ENCODE measurements at places on chromosomes 6 and 20. TPM values are rescaled to one million over a fixed set of nuclear protein-coding genes. Genes with fewer than 3 reads are reported as not detected.

The PRSS16 gene
- total RNA-seq = not detected

The RAB32 gene
- total RNA-seq = 114 TPM

The LHFPL5 gene
- not detected for total RNA-seq

The TP53TG5 gene
- under 0.01 TPM for total RNA-seq

The DBNDD2 gene
- total RNA-seq = 3.9 TPM

The LRRC1 gene
- total RNA-seq = 12.1 TPM

The ELOVL4 gene
- 4.6 TPM for total RNA-seq

The RBPJL gene
- total RNA-seq = not detected

The HCRTR2 gene
- not detected for total RNA-seq

The TBC1D32 gene
- total RNA-seq = 21.0 TPM

The ANGPT4 gene
- under 0.01 TPM for total RNA-seq

The CST2 gene
- total RNA-seq = not detected

The PSMB9 gene
- total RNA-seq = 54.7 TPM

The RFX6 gene
- total RNA-seq = not detected

The GUCA1A gene
- 0.33 TPM for total RNA-seq

The FAM162B gene
- 13.1 TPM for total RNA-seq

The TRERF1 gene
- 4.1 TPM for total RNA-seq

The GSTA3 gene
- total RNA-seq = not detected

The TFAP2C gene
- total RNA-seq = not detected

The DSP gene
- total RNA-seq = under 0.01 TPM

Data from fibroblast of lung (primary cell).